ENCODE measurements at places on chromosomes 3 and 15.

DNA sequence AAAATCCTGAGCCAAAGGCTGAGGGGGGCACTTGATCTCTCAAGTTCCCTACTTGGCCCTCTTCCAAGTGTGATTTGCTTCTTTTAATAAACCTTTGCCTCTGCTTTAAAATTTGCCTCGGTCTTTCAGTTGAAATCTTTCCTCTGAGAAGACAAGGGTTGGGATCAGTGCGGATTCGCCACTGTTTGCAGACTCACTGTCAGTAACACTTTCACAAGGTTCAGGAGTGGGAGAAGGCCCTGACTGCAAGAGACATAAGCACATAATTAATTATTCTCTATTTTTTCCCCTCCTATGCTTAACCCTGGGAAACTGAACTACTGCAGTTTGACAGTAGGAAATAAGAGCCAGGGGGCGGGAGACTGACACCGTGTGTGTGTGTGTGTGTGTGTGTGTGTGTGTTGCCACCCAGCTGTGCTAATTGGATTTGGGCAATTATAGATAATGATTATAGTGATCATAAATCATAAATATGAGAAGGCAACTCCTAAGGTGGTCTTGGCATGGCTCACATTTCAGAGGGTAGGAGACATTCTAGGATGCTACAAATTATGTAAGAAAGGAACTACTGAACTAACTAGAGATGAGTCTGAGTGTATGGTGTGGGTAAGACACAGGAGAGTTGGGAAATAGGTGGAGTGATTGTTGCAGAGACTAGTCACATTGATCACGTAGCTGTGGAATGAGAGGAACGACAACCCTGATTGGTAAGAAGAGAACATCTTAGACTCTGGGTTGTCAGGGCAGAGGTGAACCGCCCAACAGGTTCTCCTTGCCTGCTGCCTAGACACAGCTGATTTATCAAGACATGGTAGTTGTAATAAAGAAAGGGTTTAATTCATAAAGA is 5.5 kb upstream of the ZNF662 start:
- no peak for DNase-seq

GRCh38 chr15:40894681-40895448 is 615 bp downstream of the VPS18 start:
- DNase-seq: no peak

GRCh38 chr3:42195879-42196330 is 70.1 kb downstream of the CCK start:
- DNase-seq: no peak

DNA sequence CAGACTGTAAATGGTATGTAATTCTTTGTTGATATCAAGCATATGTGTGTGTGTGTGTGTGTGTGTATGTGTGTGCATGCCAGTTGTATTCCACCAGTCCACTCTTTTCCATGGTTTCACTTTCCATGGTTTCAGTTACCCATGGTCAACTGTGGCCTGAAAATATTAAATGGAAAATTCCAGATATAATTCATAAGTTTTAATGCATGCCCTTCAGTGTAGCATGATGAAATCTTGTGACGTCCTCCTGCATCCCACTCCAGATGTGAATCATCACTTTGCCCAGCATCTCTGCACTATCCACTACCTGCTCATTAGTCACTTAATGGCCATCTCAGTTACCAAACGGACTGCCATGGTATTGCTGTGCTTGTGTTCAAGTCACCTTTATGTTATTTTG is 215.9 kb downstream of the GBE1 start:
- no peak for DNase-seq

DNA sequence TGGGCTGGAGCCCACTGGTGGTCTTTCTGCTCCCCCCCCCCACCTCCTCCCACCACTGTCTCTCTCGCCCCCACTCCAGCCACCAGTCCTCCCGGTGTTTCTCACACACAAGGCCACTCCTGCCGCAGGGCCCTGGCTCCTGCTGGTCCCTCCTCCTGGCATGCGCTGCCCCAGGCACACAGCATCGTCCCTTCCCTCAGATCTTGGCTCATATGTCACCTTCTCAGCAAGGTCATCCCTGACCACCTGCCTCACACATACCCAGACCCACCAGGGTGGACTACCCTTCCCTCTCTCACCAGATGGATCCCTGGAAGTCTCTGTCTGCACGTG is 101.5 kb upstream of the IQSEC1 start:
- no peak for DNase-seq

GRCh38 chr3:42194943-42195510 is 71.0 kb downstream of the CCK start:
- no peak for DNase-seq

- DNase-seq: no peak
Measured at GRCh38 chr15:69909719-69910444, 187.8 kb downstream of the TLE3 start.

GRCh38 chr3:164465172-164465571 is 613.1 kb downstream of the SI start:
- DNase-seq: no peak

- DNase-seq: no peak
Measured at GRCh38 chr15:68834346-68834745, 13.7 kb upstream of the ANP32A start.

DNA sequence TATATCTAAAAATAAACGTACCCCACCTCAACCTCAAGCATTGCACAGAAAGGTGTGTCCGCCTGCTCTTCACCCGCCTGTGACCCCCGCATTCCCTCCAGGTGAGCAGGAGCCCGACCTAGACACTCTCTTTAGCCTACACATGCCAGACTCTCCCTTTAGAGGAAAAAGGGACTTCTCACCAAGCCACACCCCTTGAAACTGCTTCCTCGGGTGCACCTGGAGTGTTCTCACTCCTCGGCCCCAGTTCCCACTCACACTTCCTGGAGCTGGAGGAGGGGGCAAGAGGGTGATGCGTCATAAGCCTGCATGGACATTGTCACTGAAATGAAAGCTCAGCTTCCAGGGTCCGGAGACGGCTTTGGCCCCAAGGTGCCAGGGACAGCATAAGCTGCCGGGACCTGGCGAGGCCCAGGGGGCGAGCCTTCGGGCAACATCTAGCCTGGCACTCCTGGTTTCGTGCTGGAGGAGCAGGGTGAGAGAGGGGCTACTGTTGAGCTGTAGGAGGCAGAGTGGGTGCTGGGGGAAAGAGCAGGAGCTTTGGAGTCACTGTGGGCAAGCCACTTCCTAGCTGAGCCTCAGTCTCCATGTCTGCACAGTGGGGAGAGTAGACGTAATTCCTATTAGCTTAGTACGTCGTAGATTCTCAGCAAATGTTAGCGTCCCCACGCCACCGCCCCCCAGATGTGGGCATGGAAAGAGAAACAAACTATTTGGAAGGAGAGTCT is 9.8 kb upstream of the MUC4 start:
- DNase-seq: no peak

DNA sequence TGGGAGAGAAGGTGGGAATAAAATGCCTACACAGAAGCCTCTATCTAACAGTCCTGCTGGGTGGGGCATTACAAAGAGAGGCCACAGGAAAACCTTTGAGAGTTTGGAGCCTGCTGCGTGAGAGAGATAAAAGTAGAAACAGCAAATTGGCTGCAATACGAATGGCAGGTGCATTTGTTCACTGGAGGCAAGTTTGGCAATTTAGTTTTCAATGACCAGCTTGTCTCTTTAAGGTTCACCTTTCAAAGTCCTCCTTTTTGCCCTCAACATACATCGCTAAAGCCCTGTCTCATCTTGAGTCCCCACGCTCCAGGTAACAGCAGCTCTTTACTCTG is 405.7 kb downstream of the LSAMP start:
- no peak for DNase-seq

Measured in breast epithelium (tissue), 4 donors.